ENCODE measurements at places on chromosomes 4 and X.

GRCh38 chrX:120642871-120643270 lies 13.0 kb upstream of the C1GALT1C1 start:
- DNase-seq, result no peak

GRCh38 chr4:89373394-89373793 lies 65.8 kb upstream of the GPRIN3 start:
- no peak for DNase-seq

- DNase-seq, result no peak
These were observed 27.7 kb upstream of the TADA2B start for GRCh38 chr4:7015383-7016035.

- DNase-seq, result no peak
These were observed 62.8 kb upstream of the NKX1-1 start for GRCh38 chr4:1469043-1469442.

GRCh38 chr4:99879458-99879857 lies 14.8 kb downstream of the LAMTOR3 start:
- DNase-seq, result no peak

GRCh38 chr4:953574-953915 lies 19.8 kb downstream of the DGKQ start:
- no peak for DNase-seq

DNA sequence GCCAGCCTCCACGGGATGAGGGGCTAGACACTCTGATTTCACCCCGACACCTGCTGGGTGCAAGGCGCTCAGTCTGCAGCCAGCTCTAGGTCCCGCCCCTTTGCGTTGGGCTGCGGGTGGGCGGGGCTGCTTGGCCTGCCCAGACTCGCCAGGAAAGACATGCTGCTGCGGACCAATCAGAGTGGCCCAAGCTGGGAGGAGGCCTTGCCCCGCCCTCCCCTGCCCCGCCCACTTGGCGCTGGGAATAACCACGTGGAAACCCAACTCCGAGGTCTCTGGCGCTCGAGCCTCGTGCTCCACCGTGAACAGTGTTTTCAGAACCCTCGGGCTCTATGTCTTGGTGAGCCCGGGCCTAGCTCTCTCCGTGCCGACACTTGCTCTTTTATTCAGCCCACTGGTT lies 5.3 kb upstream of the VMA21 start:
- no peak for DNase-seq

GRCh38 chr4:56077676-56078075 lies 128.9 kb downstream of the CEP135 start:
- DNase-seq, result no peak

- no peak for DNase-seq
These were observed 9.9 kb upstream of the SMIM20 start for GRCh38 chr4:25903900-25904747.

DNA sequence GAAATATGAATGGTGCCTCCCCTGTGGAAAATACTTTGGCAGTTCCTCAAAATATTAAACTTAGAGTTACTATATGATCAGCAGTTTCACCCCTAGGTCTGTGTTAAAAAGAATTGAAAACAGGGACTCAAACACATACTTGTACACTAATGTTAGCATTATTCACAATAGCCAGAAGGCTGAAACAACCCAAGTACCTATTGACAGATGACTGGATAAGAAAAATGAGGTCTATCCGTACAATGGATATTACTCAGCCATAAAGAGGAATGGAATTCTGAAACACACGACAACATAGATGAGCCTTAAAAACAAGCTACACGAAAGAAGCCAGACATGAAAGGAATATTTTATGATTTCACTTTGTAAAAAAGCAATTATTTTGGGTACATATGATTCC lies 54.9 kb downstream of the PGRMC2 start:
- DNase-seq, result no peak

DNA sequence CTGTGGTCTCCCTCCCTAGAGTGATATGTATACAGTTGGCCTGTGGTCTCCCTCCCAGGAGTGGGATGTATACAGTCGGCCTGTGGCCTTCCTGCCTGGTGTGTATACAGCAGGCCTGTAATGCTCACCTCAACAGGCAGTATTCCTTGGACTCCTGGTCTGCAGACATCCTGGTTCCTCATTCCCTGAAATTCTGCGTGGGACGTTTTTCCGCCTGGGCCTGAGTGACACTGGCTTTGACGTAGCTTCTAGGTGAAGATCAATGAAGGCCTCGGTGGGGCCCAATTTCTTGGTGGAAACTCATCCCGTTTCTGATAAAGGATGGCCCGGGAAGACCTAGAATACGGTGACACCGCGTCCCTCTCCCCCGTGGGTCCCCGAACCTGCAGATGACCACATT lies 98.7 kb upstream of the PPP2R3B start:
- DNase-seq, result no peak

- no peak for DNase-seq
These were observed 17.7 kb upstream of the PIM2 start for GRCh38 chrX:48936429-48937053.

- DNase-seq, result no peak
These were observed 944.4 kb upstream of the GRID2 start for GRCh38 chr4:91359041-91360031.

- DNase-seq, result no peak
These were observed 64.9 kb downstream of the N4BP2 start for GRCh38 chr4:40121515-40121914.

DNA sequence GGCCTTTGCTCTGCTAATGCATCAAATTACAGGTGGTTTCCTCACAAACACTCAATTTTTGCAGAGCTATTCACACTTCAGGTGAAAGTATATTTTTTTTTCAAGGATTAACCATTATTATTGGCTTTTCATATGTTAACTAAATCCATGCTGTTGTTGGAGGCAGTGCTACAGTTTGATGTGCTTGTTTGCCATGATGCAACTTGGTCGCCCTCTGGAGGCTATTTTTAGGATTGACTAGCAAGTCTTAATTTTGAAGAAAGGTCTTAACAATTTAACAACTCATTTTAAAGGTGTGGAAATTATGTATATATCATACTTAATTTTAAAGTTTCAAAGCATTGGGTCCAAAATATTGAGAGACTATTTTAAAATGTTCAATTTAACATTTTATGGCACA lies 168.8 kb upstream of the FAM47A start:
- no peak for DNase-seq

Measured in T-helper 2 cell (primary cell).